Upper lobe of left lung (tissue), 6 donors: ENCODE measurements at places on chromosomes 6 and 20. TPM values are rescaled to one million over a fixed set of nuclear protein-coding genes. Genes with fewer than 3 reads are reported as not detected.

GRCh38 chr20:17137692-17138091, 89.1 kb upstream of the PCSK2 start:
- H3K4me1 ChIP-seq: no peaks in the 10 kb centered on the region
- H3K4me3 ChIP-seq: no peak overlapping the region
- DNase-seq: no peak
- H3K27me3 ChIP-seq: no peaks in the 10 kb centered on the region
- H3K27ac ChIP-seq: no peak overlapping the region

GRCh38 chr6:42032366-42032765, 18.0 kb upstream of the TAF8 start:
- H3K4me3 ChIP-seq: no peak overlapping the region
- DNase-seq: peak; percentile 55
- no peaks in the 10 kb centered on the region for H3K27me3 ChIP-seq
- H3K27ac ChIP-seq: no peak overlapping the region

- H3K27ac ChIP-seq: peak overlapping the region; percentile 60
- H3K4me1 ChIP-seq: peaks cover 33% of the 10 kb centered on the region
- H3K4me3 ChIP-seq: no peak overlapping the region
- H3K36me3 ChIP-seq: no peaks in the 10 kb centered on the region
Observed at GRCh38 chr6:2819115-2819514, 22.5 kb downstream of the SERPINB1 start.

DNA sequence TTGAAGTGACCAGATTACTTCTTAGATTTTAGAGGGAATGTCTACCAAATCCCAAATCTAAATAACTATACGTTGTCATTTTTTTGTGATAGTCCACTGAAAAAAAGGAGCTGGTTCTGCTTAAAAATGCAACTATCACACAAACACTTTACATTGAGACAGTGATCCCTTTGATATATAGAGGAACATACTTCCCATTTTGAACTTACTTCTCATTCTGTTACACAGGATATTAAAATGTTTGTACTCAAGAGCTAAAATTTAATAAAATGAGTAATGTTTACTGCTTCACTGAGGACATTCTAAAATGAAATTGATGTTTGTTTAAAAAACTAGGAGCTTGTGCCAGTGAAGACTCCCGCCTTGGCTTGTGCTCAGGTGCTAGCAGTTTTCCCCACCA, 174.1 kb downstream of the CARMIL1 start:
- no peak overlapping the region for H3K27ac ChIP-seq
- H3K4me3 ChIP-seq: no peak overlapping the region
- H3K4me1 ChIP-seq: no peaks in the 10 kb centered on the region
- DNase-seq: no peak
- H3K36me3 ChIP-seq: no peaks in the 10 kb centered on the region

FAM83C gene
- not detected for total RNA-seq

DNA sequence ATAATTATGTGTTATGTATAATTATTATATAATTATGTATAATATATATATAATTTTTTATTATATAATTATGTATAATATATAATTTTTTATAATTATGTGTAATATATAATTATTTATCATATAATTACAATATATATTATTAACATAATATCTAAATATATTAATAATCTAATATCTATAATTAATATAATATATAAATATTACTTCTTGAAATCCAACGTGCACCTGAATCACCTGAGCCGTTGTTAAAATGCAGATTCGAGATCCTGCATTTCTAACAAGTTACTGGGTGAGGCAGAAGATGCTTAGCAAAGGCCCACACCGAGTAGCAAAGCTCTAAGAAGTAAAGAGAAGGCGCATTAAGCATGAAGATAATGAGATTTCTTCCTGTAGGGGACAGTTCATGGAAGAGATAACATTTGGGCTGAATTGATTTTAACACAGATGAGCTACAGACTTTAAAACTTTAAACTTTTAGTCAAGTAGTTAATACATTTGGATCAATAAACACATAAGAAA, 406.4 kb upstream of the PLCB4 start:
- no peaks in the 10 kb centered on the region for H3K36me3 ChIP-seq
- H3K27ac ChIP-seq: no peak overlapping the region
- no peaks in the 10 kb centered on the region for H3K4me1 ChIP-seq
- H3K27me3 ChIP-seq: no peaks in the 10 kb centered on the region
- H3K4me3 ChIP-seq: no peak overlapping the region
- no peak for DNase-seq

APCDD1L gene
- total RNA-seq: not detected

BTNL2 gene
- not detected for total RNA-seq

DNA sequence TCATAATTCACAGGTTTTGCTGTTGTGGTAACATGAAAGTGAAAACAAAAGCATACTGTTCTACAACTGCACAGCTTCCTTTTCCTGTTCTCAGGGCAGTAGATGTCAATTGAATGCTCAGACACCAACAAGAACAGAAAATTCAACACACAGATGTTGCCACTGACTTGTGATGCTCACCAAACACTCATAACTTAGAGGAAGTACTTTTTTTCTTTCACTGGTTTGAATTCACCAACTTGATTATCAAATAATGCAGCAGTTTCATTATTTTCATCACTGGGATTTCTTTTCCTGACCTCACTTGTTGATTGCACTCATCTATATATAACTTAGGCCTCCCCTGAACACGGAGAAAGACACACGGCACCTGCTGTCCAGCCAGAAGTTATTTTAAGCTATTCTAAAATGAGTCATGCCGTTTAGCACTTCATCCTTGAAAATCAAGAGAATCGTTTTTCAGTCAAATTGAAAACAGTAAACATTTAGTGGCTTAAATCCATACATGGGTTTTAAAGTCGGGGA, 949 bp downstream of the TXLNB start:
- H3K36me3 ChIP-seq: no peaks in the 10 kb centered on the region
- no peaks in the 10 kb centered on the region for H3K27me3 ChIP-seq
- DNase-seq: no peak
- no peak overlapping the region for H3K4me3 ChIP-seq
- H3K27ac ChIP-seq: peak overlapping the region; percentile 65

DNA sequence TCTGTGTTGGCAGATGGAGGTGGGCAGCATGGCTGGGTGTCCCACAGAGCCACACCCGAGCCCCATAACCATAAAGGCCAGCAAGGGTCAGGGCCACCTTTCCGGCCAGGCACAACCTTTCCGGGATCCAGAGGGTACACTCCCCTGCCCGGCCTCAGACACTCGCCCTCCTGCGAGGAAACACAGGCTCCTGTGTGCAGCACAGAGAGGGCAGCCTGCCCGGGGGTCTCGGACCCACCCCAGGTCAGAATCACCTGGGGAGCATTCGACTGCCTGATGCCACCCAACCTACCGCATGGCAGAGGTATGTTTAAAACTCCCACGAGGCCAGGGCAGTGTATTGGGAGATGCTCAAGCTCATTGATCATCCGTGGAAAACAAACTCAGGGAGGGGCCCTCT, 260.3 kb downstream of the TAF4 start:
- no peak overlapping the region for H3K4me3 ChIP-seq
- no peaks in the 10 kb centered on the region for H3K27me3 ChIP-seq
- H3K27ac ChIP-seq: no peak overlapping the region
- H3K36me3 ChIP-seq: no peaks in the 10 kb centered on the region

DNA sequence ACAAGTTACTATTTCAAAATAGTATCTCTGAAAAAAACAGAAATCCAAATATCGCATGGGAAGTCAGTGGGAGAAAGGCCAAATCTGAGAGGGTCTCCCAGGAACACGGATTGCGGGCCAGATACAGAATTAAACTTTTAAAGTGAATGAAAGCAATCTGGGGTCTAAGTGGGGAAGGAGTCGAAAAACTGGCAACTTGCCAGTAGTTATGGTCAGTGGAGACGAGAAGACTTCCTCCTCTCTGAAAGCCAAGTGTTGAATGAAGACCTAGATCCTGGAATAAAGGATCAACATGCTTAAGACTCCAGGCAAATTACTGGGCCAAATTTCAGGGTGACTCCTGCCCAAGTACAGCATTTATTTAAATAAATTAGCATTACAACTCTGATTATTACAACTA, 123.6 kb downstream of the BFSP1 start:
- H3K4me1 ChIP-seq: no peaks in the 10 kb centered on the region

TP53TG5 gene
- not detected for total RNA-seq

GRCh38 chr6:34585108-34585507, 29.0 kb upstream of the SPDEF start:
- no peak overlapping the region for H3K27ac ChIP-seq
- H3K4me1 ChIP-seq: no peaks in the 10 kb centered on the region
- H3K27me3 ChIP-seq: no peaks in the 10 kb centered on the region
- H3K4me3 ChIP-seq: no peak overlapping the region
- H3K36me3 ChIP-seq: peaks cover 26% of the 10 kb centered on the region

DNA sequence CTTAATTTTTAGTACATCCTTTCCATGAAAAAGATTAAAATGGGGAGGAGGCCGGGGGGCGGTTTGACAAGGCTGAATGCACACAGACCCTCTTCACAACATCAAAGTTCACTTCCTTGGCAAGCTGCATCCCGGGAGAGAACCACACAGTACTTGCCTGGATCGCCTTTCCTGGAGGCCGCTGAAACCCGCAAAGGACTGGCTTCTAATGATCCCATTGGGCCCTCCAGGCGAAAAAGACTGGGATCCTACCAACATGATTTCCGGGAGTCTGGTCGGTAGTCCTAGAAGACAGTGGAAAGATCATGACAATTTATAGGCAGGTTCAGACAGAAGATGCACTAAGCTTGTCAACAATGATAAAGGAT, 60.2 kb downstream of the RIPOR2 start:
- no peaks in the 10 kb centered on the region for H3K4me1 ChIP-seq
- H3K27me3 ChIP-seq: no peaks in the 10 kb centered on the region
- H3K27ac ChIP-seq: no peak overlapping the region
- H3K4me3 ChIP-seq: no peak overlapping the region

DNA sequence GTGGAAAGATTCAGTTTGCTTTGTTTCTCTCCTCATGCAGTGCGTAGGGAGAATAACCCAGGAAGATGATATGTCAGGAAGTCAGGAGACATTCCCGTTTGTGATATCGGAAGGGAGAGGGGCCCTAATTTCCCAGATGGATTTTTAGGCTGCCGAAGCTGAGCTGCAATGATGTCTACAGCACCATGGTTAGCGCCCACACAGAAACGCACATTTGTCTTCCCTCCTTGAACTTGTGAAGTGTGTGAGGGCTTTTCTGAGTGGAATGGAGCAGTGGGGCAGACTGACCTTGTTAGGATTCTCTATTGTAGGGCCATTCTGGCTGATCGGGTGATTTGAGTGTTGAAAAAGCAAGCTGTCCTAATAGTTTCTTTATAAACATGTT, 191.3 kb upstream of the ARG1 start:
- H3K4me1 ChIP-seq: no peaks in the 10 kb centered on the region
- H3K36me3 ChIP-seq: no peaks in the 10 kb centered on the region
- H3K27me3 ChIP-seq: no peaks in the 10 kb centered on the region
- no peak overlapping the region for H3K27ac ChIP-seq
- no peak for DNase-seq

C20orf202 gene
- 0.80 TPM for total RNA-seq

- H3K4me1 ChIP-seq: no peaks in the 10 kb centered on the region
- H3K36me3 ChIP-seq: no peaks in the 10 kb centered on the region
- H3K4me3 ChIP-seq: no peak overlapping the region
- DNase-seq: no peak
Observed at GRCh38 chr6:84645000-84645399, 119.4 kb downstream of the TBX18 start.

DNA sequence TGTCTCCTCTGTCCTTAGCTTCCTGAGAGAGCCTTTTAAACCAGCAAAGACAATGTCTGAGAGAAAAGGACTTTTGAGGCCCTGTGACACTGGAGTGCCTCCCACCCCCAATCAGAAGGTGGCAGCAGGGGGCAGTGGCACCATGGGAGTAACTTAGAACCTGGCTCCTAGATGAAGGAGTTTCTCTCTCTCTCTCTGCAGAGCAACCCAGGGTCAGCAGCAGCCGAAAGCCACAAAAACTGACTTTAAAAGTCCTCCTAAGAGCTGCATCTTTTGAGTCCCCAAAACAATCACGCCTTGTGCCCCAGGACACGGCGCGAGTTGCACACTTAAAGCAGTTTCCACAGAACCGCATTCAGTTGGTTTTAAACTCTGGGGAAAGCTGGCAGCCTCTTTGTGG, 5.3 kb upstream of the TCP11 start:
- H3K36me3 ChIP-seq: no peaks in the 10 kb centered on the region
- peak; percentile 50 for DNase-seq
- no peak overlapping the region for H3K4me3 ChIP-seq
- H3K27ac ChIP-seq: no peak overlapping the region
- H3K4me1 ChIP-seq: no peaks in the 10 kb centered on the region
- H3K27me3 ChIP-seq: no peaks in the 10 kb centered on the region

GRCh38 chr6:133326584-133326983, 85.4 kb downstream of the EYA4 start:
- no peak overlapping the region for H3K27ac ChIP-seq
- no peaks in the 10 kb centered on the region for H3K36me3 ChIP-seq
- no peak for DNase-seq

DNA sequence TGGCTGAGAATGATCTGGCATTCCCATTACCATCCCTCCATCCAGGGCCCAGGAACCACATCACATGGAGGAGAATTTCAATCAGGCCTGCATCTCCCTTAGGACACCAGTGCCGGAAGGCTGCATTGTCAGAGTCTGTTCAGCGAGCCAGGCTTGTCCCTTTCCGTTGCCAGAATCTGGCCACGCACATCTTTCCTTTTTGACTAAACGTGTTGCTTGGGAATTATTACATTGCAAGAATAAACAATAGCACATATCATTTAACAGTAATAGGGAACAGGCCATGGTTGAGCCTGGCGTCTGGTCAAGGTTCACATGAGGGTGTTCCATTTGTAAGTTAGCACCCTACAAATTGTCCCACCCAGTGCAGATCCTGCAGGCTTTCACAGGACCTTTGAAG, 42.8 kb downstream of the SOBP start:
- no peak overlapping the region for H3K4me3 ChIP-seq
- no peaks in the 10 kb centered on the region for H3K36me3 ChIP-seq
- no peak for DNase-seq
- no peak overlapping the region for H3K27ac ChIP-seq

VSX1 gene
- total RNA-seq: not detected

GRCh38 chr6:99241905-99242534, 107.5 kb downstream of the FAXC start:
- H3K27ac ChIP-seq: no peak overlapping the region
- no peaks in the 10 kb centered on the region for H3K36me3 ChIP-seq

GRCh38 chr6:151139524-151139923, 100.2 kb upstream of the AKAP12 start:
- no peak overlapping the region for H3K27ac ChIP-seq
- H3K36me3 ChIP-seq: no peaks in the 10 kb centered on the region
- H3K4me3 ChIP-seq: no peak overlapping the region
- peaks cover 7% of the 10 kb centered on the region for H3K4me1 ChIP-seq

GRCh38 chr6:99520855-99521632, 5.8 kb upstream of the USP45 start:
- peak overlapping the region; percentile 83 for H3K27ac ChIP-seq
- H3K36me3 ChIP-seq: no peaks in the 10 kb centered on the region
- DNase-seq: peak; percentile 96
- H3K4me3 ChIP-seq: peak overlapping the region; percentile 78
